ENCODE measurements at places on chromosomes 12 and 14.

DNA sequence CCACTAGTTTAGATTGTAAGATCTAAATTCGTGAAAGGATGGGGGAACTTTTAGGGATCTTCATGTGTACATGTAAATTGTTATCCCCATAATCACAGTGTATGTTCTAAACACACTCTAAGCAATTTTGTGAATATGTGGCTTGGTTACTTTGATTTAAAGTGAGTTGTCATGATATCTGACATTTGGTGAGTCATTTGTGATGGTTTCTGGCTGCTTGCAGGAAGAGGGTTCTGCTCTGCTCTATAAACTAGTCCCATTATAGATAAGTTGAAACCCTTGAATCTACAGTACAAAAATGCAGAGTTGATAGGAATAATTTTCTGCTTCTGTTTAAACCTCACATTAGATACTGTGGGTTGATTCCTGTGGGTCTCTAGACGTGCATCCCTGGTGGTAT is 14.8 kb downstream of the GUCY2C start:
- no peak for DNase-seq

DNA sequence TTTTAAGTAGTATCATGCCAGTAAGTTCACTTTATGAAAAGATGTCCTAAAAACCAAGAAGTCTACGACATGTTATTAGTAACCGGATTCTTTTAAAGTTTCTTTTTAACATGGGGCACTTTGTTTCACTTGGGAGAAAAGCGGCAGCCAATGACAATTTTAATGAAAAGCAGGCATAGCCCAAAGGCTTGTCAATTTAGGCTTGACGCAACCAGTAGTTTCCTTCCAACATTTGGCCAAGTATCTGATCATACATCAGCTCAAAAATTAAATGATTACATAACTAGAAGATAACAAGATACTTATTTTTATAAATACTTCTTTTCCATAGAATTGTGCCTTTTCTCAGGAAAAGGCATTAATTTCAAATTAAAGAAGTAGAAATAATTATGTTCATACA is 112.8 kb downstream of the TXNDC16 start:
- DNase-seq, result no peak

DNA sequence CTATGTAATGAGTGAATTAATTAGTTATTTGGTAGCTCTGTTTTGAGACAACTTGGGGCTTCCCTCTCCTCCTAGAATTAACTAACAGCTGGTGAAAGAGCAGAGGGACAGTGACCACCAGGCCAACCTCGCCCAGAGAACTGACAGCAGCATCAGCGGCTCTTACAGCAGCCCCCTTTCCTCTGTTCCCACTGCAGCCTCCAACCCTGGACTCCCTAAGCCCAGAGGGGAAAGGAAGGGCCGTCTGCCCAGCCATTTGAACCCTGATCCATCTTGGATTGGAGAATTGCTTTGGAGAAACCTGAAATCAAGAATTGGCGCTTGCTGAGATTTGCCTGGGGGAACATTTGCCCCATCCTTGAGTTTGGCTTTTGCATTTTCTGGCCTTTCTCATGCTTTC is 45.5 kb downstream of the B4GALNT3 start:
- no peak for DNase-seq

- no peak for DNase-seq
Measured at GRCh38 chr12:105322070-105322469, 8.4 kb upstream of the C12orf75 start.

DNA sequence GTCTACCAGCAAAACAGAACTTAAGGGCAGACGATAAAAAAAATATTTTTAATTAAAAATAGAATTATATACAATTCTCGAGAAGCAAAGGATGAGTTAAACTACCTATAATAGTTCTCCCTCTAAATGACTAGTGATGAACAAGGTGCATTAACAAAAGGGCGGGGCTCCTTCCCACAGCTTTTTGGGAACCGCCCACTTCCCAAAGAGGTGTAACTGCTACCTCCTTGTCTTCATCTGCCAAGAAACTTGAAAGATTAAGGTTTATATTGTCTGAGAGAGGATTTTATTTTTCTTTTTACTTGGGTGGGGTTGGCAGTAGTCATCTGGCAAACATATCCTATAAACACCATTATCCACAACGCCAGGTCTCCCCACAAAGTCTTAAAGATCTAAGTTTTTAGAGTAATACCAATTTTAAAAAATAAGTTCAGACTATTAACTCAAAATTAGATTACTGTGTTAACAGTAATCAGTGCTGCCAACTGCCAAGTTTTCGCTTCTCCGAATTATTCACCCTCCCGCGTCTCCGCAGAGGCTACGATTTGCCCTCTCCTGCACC is 938 bp downstream of the RALGAPA1 start:
- DNase-seq, result no peak

GRCh38 chr12:89016970-89017778 is 335.1 kb downstream of the DUSP6 start:
- DNase-seq, result no peak

DNA sequence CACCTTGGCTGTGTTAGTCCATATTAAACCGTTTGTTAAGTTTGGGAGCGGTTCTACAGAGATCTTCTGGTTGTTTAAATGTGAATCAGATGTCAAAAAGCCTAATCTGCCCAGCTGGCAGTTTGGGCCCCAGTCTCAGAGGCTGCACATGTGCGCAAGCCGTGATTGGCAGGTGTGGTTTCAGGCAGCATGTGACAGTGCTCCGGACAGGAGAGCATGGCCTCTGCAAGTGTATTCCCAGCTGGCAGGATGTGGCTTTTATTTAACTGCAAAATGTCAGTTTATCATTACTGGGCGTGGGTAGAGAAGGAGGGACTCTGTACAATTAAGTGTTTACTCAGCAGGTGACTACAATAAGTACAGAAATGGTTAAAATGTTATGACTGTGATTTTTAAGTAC is 77.5 kb downstream of the PELI2 start:
- DNase-seq, result no peak

- DNase-seq, result no peak
Measured at GRCh38 chr14:37411079-37411735, 183.8 kb downstream of the FOXA1 start.

DNA sequence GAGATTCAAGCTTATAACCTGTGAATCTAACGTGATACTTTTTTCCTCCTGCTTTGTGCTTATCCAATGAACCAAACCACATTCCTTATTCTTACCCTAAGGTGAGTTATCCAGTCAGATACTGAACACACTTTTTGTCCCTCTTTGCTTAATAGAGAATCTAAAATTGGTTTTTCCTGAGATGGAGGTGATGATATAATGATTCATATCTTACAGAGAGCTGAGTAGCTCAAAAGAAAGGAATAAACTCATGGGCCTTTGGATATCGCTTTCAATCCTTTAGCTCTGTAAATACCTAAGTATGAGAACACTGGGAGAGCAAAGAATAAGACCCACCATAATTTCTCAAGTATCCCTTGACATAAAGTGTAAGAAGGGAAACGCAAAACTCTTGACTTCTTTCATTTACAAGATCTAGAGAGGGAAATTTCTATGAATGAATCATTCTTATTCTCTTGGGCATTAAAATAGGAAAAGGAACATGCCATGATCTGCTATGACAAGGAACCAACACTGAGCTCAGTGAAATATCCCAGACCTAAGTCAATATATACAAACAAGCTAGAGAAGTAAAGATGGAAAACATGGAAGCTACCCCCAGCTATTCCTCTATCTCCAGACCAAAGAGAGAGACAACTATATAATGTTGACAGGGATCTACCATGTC is 81.8 kb upstream of the STAC3 start:
- DNase-seq, result no peak

DNA sequence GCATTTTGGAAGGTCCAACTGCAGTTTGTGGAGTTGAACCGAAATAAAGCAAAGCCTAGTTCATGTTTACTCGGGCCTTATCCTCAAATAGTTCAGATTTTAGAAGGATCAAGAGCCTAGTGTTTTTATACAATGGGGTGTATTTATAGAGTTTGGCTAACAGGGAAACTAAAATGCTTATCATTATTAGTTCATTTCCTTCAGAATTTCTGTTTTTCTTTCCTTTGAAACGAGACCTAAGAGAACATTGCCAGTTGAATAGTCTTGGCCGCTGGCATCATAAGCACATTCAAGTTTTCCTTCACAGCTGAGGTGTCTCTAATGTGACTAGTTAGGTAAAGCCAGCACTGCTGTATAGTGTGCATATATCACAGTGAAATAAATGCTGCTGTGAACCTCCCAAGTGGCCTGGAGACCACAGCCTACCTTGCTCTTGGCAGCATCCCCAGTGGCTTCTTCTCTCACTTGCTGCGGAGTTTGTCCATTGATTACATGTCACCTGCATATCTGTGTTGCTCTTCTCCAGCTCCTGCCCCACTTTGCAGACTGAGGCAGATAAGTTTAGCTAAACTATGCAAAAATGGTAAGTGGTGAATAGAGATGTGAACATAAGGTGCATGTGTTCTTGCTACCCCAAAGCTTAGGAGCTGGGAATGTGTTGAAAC is 88.8 kb downstream of the ANO6 start:
- DNase-seq, result no peak

GRCh38 chr12:96029826-96030225 is 5.6 kb downstream of the LTA4H start:
- DNase-seq, result no peak

- peak; percentile 77 for DNase-seq
Measured at GRCh38 chr12:42237052-42237852, 796 bp downstream of the YAF2 start.

DNA sequence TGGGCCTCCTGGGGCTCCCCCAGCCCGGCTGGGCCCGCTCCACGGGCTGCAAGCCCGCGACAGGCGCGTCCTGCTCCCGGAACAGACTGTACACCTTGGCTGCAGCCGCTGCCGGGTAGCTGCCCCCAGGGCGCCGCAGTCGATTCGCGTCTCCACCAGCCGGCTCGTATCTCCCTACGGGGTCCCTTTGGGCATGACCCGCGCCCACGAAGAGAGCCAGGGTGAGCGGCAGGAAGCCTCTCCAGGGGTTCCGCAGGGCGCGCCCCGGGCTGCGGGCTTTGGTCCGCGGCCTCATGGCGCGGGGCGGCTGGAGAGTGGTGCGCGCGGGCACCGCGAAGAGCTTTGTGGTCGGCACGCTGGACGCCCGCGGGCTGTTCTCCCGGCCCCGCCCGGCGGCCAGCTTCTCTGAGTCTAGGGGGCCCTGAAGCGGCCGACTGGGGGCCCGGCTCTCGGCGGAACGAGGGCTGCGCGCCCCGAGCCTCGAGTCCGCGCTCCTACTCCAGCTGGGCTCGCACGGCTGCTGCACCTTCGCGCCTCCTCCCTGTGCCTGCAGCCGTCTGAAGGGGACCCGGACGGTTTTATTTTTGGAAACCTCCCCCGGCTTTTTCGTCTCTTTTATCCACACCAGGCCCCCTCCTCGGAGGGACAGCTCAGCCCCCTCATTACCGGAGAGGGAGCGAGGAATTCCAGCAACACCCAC is at the start of gene LTBP2:
TSS of gene LTBP2 (minus strand) at position 588 of the 700 bp plus-strand sequence. CDS start at position 295, 293 bp downstream.
- DNase-seq, result peak; percentile 39

DNA sequence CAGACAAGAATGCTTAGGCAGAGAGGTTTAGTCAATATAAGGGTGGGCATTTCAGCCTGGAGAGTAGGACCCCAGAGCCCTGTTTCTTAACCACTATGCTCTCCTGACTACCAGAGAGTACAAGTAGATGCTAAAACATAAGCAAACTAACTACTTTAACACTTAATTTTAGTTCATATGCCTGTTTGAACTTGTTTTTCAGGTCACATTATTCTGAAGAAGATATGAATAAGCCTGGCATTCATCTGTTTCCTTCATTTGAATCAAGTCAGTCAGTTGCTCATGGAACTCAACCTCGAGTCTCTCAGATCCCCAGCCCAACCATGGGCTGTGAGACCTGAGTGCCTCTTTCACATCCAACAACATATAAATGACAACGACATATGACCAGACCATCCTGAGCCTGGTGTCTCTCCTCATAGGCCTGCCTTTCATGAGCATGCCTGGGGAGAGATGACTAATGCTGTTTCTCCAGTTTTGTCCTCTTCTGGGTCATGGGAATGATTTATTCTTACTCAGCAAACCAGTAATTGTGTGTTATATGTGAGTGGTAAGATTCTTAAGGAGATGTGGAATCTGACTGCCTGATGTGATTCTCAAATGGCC is 251.1 kb upstream of the BTG1 start:
- no peak for DNase-seq

DNA sequence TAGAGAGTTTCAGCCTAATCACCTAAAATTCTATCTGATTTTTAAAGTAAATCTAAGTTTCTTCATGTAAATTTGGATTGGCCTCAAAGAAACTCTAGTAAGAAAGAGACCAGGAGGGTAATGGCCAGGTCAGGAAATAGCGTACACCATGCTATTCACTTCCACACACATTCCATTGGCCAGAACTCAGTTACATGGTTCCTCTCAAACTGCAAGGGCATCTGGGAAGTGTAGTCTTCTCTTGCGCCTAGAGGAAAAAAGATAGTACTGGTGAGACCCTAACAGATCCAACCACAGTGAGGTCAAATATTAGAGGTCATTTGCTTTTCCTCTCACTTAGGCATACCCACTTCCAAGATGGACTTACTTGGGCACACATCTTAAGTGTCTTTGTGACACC is 39.1 kb downstream of the MBIP start:
- no peak for DNase-seq

DNA sequence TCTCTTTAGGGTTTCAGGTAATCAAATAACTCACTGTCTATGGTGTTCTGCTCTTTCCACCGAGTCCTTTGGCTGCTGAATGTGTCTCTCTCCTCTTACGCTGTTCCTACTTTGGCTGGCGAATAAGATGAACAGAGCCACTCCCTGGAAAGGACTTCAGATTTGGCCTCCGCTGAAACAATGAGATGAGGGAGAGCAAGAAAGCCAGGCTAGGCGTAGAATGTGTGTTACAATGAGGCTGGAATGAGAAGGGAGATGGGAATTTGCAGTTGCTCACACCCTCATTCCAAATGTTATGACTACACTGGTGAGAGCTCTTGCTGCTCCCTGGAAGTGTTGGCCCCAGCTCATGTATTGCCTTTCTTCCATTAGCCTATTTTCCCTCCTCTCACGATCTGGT is at the start of gene MFAP5:
TSS of gene MFAP5 (minus strand) at position 234 of the 400 bp plus-strand sequence. CDS start 722 bp downstream, outside the sequence.
- no peak for DNase-seq

- DNase-seq, result no peak
Measured at GRCh38 chr14:29627137-29627536, 300.5 kb downstream of the PRKD1 start.

GRCh38 chr12:92929983-92930382 is 888 bp upstream of the EEA1 start:
- no peak for DNase-seq

DNA sequence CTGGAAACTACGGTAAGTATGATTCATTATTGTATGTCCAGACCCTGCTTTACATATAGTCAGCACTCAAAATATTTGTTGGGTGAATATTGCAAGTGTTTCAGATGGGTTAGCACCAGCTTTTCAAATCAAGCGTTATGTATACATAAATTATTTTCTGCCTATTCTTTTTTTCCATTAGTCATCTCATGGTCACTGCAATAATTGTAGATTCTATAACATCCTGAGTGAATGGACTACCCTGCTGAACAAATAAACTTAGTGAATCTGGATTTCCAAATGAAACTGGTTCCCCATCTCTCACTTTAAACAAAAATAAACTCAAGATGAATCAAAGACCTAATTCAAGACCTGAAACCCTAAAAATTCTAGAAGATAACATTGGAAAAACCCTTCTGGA is 152.3 kb downstream of the DIO2 start:
- DNase-seq, result no peak

GRCh38 chr12:108930155-108930554 is 50.3 kb downstream of the DAO start:
- DNase-seq, result no peak

- DNase-seq, result no peak
Measured at GRCh38 chr14:60093080-60093479, 1.4 kb downstream of the PCNX4 start.

GRCh38 chr12:4201333-4202100 is 72.0 kb upstream of the CCND2 start:
- DNase-seq, result no peak

- DNase-seq, result no peak
Measured at GRCh38 chr12:38761636-38762342, 143.6 kb downstream of the CPNE8 start.

All from activated CD4-positive, CD25-positive, alpha-beta regulatory T cell treated with anti-CD3 and anti-CD28 coated beads, Interleukin-2, amount 50 U/mL, for 72 hours (primary cell).